ENCODE measurements at places on chromosomes 7 and 10. TPM values are rescaled to one million over a fixed set of nuclear protein-coding genes. Genes with fewer than 3 reads are reported as not detected.

PLXNA4 gene
- total RNA-seq: 5.7 TPM

TRPV5 gene
- total RNA-seq: 0.21 TPM

PTPN20 gene
- total RNA-seq: 3.0 TPM

GNAI1 gene
- 49.6 TPM for total RNA-seq

PNLIP gene
- total RNA-seq: 1.8 TPM

SFR1 gene
- 9.0 TPM for total RNA-seq

ADAMTS14 gene
- total RNA-seq: 12.6 TPM

ORAI2 gene
- total RNA-seq: 19.8 TPM

C10orf67 gene
- total RNA-seq: 0.82 TPM

EFCAB10 gene
- not detected for total RNA-seq

OR2A25 gene
- not detected for total RNA-seq

NEUROD6 gene
- 0.21 TPM for total RNA-seq

LRRD1 gene
- 0.21 TPM for total RNA-seq

RAB19 gene
- total RNA-seq: not detected

DNA2 gene
- 12.0 TPM for total RNA-seq

ZFYVE27 gene
- total RNA-seq: 18.1 TPM

SPDYE2 gene
- not detected for total RNA-seq

FBXW4 gene
- 71.1 TPM for total RNA-seq

MYO3A gene
- total RNA-seq: 3.3 TPM

ASB4 gene
- total RNA-seq: 26.9 TPM

MLXIPL gene
- 3.4 TPM for total RNA-seq

SMNDC1 gene
- 21.3 TPM for total RNA-seq

RNF32 gene
- total RNA-seq: 0.92 TPM

HABP2 gene
- total RNA-seq: not detected

GPC2 gene
- total RNA-seq: 5.7 TPM

ANKRD61 gene
- not detected for total RNA-seq

OR2A7 gene
- 8.6 TPM for total RNA-seq

ATP6V1F gene
- total RNA-seq: 71.5 TPM

NPS gene
- not detected for total RNA-seq

ELN gene
- 208 TPM for total RNA-seq

PON1 gene
- total RNA-seq: not detected

PODXL gene
- total RNA-seq: 43.7 TPM

SLC18A3 gene
- total RNA-seq: 0.31 TPM

SPDYE9 gene
- not detected for total RNA-seq

CADPS2 gene
- 22.0 TPM for total RNA-seq
